SIG-M5 (cell line): ENCODE measurements at places on chromosomes 5 and 9.

DNA sequence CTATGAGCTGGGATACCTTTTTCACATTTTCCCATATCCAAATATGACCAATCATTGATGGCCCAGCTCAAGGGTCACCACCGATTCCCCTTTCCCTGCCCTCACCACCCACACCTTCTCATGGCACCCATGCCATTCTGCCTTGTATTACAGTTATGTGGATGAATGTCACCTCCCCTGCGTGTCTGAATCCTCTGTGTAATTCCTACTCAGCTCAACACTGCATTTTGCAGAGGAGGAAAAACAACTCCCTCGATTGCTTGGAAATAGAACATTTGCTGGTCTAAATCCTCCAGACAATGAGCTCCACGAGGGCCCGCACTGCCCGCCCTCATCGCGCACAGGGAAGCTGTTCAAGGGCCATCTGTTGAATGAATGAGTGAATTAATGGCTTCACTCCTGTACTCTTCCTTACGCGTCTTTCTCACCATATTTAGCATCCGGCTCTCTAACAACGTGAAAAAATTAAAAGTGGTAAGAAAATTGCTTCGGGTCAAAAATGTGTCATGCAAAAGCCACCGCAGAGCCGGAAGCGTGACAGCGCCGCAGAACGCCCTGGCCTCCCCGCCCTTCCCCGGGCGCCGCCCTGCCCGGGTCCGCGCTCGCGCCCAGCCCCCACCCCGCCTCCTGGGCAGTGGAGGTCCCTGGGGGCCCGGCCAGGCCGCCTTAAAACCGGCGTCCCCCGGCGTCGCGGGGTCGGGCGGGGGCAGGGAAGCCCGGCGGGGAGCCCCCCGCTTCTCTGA is 704 bp downstream of the SUSD1 start:
- no peak for DNase-seq

- no peak for DNase-seq
Observed at GRCh38 chr5:111779260-111779921, 22.4 kb upstream of the NREP start.

DNA sequence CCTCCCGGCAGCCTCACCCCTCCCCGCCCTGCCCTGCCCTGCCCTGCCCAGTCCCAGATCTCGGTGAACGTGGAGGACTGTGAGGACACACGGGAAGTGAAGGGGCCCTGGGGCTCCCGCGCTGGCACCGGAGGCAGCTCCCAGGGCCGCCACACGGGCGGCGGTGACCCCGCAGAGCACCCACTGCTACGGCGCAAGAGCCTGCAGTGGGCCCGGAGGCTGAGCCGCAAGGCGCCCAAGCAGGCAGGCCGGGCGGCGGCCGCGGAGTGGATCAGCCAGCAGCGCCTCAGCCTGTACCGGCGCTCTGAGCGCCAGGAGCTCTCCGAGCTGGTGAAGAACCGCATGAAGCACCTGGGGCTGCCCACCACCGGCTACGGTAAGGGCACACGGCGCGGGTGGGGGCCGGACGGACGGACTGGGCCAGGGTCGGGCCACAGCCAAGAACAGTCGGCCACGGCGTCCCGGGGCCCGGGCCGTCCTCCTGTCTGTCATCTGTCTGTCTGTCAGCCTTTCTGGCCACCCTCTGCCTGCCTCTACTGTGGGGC is 84.2 kb downstream of the KCNT1 start:
- no peak for DNase-seq

DNA sequence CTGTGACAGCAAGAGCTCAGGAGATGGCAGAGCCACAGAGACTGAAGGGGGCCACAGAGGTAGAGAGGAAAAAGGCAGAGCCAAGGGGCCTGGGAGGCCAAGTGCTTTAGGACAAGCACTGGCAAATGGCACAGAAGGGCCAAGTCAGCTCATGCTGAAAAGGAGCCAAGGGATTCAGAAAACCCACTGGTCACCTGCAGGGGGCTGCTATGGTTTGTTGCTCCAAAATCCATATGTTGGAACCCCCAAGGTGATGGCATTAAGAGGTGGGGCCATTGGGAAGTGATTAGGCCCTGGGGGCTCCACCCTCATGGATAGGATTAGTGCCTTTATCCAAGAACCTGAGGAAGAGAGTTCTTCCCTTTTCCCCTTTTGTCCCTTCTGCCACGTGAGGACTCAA is 165.4 kb downstream of the ARSB start:
- DNase-seq, result no peak

GRCh38 chr5:141681695-141682641 is at the start of gene ARAP3:
TSS of gene ARAP3 (minus strand) at chr5:141682230. CDS start at chr5:141680486, 1,744 bp downstream.
- DNase-seq, result no peak

DNA sequence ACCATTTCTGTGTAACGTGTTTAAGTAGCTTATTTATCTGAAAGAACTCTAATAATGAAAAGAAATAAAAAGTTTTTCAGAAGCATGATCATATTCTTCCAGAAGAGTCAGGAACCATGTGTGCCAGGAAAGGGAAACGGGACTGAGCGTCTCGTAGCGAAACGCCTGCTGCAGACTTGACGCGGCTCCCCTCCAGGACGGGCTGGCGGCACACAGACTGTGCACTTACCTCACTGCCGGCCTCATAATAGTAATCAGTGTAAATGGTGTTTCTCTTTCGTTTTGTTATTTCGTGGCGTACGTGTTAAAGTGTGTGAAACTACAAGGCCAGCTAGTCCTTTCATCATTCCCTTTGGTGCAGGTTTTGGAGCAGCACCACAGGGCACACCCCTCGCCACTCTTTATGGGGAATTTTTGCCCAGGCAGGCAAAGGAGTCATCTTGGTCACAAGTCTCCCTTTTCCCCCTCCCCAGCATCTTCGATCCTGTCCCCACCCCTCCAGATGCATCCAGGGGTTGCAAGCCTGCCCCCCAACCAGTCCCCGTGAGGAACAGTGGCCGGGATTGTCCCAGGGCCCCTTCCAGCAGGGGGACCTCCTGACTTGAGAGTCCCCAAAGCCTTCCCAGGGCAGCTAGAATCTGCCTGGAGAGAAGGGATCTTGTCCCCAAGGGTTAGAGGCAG is 233.1 kb downstream of the FANCC start:
- DNase-seq, result no peak

DNA sequence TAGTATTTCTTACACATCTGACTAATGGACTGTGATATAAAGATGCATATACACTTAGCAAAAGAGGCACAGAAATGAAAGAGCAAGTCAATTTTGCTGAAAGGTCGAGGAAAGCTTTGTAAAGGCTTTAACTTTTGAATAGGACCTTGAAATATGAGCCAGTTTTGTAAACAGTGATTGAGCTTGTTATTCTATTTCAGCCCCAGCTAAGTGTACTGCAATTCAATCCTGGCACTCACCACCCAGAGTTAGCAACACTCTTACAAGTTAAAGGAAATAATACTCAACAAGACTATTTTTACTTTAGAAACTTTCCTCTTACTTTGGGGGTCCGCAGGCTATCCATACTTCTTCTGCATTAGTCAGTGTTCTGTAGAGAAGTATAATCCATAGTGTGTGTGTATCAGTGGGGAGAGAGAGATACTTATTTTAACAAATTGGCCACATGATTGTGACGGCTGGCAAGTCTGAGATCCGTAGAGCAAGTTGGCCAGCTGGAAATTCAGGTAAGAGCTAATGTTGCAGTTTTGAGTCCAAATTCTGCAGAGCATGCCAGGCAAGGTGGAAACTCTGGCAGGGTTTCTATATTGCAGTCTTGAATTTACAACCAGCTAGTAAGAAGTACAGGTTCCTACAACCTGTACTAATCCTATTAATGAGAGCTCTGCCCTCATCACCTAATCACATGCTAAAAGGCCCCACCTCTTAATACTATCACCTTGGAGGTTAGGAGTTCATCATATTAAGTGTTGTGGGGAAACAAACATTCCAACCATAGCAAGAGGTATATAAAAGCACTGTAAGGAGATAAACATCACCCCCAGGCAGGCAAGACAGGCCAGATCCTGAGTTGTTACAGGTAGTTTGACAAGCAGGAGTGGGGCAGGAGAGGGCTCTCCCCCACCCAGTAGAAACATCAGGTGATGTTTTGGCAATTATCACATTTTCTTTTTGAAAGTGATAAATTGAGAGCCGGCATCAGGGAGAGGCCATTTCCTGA is 33.6 kb downstream of the IL7R start:
- DNase-seq, result no peak

DNA sequence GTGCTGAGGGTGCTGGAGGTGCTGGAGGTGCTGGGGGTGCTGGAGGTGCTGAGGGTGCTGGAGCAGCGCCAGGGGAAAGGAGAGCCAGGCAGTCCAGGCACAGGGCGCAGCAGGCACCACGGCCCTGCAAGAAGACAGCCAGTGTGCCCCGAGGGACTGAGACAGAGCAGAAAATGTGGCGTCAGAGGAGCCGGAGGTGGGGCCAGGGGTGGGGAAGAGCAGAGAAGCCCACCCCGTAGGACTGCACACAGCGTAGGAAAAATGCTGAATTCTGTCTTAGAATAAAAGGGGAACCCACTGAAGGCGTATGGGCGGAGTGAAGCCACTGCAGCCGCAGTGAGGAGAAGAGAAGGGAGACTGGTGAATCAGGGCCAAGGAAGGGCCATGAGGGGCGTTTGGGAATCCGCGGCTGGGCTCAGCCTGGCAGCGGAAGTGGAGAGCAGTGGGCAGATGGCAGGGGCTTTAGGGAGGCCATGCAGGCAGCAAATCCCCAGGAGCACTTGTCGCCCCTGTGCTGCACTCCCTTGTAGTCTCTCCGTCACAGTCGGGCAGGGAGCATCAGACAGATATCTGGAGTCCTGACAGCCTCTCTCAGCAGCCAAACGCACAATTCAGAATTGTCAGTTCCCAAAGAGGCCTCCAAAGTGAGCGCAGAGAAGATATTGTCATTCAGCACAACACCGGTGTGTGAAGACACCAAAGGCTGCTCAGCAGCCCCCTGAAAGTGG is 35.9 kb upstream of the LECT2 start:
- DNase-seq, result no peak

DNA sequence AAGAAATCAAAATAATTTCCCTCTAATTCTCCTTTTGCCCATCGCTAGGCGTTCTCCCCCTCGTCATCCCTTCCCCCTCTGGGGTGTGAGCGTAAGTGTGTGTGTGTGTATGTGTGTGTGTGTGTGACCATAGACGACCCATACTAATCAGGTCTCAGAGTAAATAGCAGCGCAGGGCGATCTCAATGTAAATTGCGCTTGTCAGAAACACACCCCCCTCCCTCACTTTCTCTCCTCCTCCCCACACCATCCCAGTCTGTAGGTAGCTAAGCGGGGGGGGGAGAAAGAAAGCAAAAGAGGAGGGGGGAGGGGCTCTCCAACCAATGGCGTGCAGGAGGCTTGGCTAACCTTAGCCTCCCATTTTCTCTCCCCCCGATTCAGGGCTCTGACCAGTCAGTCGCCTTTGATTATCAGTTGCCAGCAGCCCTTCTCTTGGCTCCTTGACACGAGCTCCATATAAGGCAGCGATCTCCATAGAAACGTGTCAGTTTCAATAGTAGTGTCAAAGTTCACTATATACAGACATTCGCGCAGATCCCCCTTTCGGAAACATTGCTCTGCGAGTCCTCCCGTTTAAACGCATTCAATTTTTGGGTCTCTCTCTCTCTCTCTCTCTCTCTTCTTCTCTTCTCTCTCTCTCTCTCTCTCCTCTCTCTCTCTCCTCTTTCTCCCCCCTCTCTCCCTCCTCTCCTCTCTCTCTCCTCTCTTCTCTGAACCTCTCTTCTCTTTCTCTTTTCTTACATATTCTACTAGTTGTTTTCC is at the start of gene NR2F1:
Gene NR2F1, plus strand, starts transcription at position 546 of the 762 bp plus-strand sequence. CDS start 1,802 bp downstream, outside the sequence.
- no peak for DNase-seq

DNA sequence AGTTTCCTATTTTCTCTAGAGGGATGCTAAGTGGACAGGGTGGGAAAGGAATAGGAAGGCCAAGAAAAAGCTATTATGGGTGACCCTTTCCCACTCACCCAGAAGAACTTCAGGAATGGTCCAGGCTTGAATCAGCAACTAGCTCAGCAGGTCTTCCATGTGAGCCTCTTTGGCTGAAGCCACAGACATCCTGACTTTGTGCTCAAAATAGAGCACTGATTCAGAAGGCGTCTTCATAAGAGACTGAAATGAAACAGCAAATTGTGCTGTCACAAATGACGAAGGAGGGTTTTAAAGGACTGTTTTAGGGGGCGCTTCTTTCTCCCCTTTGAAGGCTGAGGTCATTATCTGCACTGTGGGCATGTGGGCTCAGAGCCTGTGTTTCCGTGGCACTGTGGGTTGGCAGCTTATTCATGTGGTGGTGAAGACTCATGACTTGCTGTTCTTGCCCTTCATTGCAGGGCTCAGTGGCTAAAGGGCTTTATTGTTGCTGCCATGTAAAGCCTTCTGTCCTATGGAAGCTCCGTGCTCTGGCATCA is 65.8 kb upstream of the NFIL3 start:
- no peak for DNase-seq

DNA sequence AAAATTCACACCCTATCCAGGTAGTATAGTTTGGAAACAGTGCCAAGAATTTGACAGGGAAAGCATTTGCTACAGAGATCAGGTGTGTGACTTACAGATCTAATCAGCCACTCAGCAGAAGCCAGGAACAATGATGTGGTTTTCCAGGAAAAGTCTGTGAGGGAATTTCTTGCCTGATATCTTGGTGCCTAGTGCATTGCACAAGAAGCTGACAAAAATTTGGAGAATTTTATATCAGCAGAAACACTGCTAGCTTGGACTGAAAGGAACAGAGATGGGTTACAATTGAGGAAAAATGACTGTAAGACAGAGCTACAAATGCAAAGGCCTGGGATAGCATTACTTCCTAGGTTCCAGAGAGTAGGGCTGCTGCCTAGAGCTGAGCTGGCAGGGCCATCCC is 658.1 kb upstream of the CHD1 start:
- no peak for DNase-seq

DNA sequence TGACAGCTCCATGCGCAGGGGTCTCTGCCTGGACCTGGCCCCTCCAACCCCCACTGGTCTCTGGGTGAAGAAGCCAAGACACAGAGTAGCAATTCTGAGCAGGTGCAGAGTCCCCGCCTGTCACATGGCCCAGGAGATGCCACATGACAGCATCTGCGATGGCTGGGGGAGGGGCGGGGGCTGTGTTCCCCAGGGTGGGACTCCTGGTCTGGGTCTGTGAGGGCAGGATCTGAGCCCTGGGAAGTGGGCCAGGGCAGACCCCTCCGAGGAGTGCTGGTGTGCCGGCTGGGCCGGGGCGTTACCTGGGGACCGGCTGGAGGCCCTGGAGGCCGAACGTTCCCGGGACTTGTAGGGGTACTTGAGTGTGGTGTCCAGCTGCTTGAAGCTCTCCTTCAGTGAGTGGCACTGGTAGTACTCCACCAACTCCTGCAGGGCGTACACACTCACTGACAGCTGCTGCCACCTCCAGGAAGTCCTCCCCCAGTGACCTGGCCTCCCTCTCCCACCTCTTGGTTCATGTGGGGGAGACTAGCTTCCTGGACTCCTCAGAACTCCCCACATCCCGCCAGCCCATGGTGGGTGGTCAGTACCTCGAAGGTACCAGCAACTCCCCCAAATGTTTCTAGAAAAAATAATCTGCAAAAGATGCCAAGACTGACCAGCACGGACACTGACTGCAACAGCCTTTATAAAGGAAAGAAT is 32.1 kb upstream of the SARDH start:
- DNase-seq, result no peak
